Left hindlimb (tissue), 1 donor: ENCODE measurements at places on chromosomes 7 and 10.

DNA sequence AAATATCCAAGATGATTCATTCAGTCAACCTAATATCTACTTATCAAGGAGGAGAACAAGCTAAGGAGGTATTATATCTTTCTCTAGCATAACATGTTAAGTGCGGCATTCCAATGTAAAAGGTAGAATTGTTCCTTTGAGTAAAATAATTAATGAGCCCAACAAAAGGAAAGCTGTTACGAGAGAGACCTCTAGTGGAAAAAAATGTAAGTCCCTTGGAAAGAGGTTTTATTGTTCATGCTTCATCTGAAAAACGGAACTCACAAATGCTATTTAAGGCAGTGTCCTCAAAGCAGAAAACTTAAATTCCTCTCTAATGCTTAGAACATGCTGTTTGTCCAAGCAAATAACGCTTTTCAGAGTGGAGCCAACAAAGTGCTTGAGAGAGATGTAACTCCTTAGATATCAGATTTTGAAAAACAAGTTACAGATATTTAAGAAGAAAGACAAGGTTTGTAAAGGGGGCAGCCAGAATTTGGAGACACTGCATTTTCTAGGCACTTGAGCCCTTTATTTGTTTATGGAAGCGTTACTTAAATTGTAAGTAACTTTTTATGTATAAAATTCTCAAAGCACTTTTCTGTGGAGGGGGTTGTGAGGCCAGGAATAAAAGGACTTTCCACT is 119.9 kb downstream of the TFEC start:
- no peak for DNase-seq

DNA sequence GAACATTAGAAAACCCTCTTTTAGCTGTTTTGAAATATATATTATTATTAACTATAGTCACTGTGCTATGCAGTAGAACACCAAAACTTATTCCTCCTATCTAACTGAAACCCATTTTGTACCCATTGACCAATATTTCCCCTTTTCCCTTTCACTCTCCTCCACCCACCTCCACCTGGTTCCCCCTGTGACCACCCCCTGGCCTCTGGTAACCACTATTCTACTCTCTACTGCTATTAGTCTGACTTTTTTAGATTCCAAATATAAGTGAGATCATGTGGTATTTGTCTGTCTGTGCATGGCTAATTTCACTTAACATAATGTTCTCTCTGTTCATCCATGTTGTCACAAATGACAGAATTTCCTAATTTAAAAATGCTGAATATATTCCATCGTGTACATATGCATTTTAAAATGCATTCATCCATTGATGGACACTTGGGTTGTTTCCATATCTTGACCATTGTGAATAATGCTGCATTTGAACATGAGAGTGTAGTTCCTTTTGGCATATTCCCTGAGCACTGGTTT is 18.7 kb downstream of the TBC1D12 start:
- no peak for DNase-seq

DNA sequence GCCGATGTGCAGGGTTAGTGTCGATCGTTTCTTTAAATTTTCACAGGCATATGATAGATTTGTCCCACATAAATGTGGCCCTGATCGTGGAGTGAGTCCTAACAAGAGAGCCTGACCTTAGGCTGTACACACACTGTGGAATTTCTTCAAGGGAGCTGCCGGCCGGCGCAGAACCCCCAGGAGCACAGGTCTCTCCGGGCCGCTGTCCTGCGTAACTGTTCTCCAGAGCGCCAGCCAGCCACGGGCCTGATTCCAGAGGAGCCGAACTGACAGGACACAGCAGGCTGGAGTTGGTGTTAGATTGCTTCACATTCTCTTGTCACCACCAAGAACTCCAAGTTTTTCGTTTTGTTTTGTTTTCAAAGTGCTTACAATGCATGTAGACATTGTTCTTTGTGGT is 37.3 kb downstream of the SHH start:
- DNase-seq: no peak

GRCh38 chr10:92829786-92830377 is 18.4 kb upstream of the EXOC6 start:
- no peak for DNase-seq

DNA sequence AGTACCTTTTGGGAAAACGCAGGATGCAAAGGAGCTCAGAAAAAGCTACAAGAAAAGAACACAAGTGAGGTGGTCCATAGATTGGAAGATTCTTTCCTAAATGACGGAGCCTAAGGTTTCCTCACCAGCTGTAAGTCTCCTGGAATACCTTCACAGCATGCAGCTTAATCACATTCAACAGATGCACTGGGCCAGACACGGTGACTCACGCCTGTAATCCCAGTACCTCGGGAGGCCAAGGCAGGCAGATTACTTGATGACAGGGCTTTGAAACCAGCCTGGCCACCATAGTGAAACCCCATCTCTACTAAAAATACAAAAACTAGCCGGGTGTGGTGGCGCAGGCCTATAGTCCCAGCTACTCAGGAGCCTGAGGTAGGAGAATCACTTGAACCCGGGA is 228.7 kb downstream of the FRMD4A start:
- no peak for DNase-seq

DNA sequence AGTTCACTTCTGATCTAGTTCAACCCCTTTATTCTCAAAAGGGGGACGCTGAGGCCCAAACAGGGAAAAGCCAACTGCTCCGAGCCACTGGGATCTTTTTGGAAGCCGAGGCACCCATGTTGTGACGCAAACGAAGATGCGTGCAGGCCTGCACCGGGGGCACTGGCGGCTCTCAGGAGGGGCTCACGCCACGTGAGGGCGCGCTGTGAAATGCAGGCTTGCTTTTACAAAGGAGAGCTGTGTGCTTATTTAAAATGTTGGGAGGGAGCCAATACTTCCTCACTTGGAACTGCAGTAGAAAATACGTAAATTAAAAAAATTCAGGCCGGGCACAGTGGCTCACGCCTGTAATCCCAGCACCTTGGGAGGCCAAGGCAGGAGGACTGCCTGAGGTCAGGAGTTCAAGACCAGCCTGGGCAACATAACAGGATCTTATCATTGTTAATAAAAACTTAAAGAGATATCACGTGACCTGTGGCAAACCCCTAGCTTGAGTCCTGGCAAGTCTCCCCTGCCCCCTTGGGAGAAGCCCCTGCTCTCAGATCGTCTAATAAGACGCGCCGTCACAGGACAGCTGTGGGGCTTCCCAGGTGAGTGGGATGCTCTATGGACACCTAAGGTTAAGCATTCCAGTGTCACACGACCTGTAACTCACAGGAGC is 16.3 kb downstream of the BRI3 start:
- peak; percentile 13 for DNase-seq
